ENCODE measurements at places on chromosomes 3 and 15.
A peak's percentile ranks its signal among the peaks of the same experiment; 100 is the strongest.

- DNase-seq = no peak
These were observed 366.4 kb downstream of the EPHB1 start for GRCh38 chr3:135161425-135161824.

- peak; percentile 71 for DNase-seq
These were observed 2.5 kb upstream of the INAFM2 start for GRCh38 chr15:40320931-40321371.

DNA sequence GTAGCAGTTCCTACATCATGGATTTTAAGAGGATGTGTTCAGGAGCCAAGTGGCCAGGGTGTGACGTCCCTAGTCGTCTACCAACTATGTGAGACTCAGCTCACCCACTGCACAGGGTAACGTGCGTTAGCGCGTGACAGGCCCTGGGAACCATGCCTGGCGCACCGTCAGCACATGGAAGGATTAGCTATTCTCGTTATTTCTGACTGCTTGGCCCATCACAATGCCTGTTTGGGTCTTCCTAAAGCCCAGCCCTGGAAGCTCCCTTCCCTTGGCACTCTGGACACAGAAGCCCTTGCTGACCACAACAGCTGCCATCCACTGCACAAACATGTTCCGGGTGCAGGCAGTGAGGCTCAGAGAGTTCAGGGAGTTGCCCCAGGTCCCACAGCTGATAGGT lies 91.0 kb upstream of the RPL32 start:
- DNase-seq = no peak

DNA sequence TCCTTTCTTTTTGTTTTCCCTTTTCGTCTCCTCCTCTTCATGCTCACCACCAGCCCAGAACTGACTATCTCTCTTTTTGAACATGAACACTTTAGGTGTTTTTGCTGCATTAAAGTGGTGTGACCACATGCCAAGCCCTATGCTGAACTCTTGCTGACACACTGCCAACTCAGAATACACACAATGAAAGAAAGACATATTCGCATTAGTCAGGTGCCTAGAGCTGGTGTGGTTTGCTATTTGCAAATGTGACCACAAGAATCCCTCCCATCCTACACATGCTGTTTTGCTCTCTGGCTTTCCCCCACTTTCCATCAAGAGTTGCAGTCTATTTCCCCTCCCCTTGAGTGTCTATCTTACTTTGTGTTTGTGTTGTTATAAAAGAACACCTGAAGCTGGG lies 967.8 kb upstream of the CFAP20DC start:
- no peak for DNase-seq

GRCh38 chr3:106610362-106610959 lies 741.6 kb upstream of the CBLB start:
- no peak for DNase-seq

DNA sequence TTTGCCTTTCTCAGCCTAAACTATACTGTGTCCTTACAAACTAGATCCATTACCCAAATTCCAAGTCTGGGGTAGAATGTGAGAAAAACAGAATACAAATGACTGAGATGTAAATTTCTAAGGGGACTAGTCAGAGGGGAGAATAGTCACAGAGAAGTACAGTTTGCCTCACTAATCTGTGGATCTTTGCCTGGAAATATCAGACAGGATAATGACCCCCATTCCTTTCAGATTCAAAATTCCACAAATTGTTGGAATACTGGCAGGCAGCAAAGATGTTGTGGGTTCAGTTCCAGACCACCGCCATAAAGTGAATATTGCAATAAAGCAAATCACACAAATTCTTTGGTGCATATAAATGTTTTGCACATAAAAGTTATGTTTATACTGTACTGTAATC lies 762.8 kb upstream of the NR2F2 start:
- DNase-seq = no peak

- no peak for DNase-seq
These were observed 49.9 kb downstream of the ASTE1 start for GRCh38 chr3:130976706-130977105.

GRCh38 chr15:71272932-71273331 lies 157.7 kb downstream of the THSD4 start:
- DNase-seq = no peak

- DNase-seq = no peak
These were observed 41.8 kb upstream of the CHRNB4 start for GRCh38 chr15:78682693-78683410.

GRCh38 chr3:110814170-110815007 lies 257.2 kb upstream of the NECTIN3 start:
- DNase-seq = no peak

DNA sequence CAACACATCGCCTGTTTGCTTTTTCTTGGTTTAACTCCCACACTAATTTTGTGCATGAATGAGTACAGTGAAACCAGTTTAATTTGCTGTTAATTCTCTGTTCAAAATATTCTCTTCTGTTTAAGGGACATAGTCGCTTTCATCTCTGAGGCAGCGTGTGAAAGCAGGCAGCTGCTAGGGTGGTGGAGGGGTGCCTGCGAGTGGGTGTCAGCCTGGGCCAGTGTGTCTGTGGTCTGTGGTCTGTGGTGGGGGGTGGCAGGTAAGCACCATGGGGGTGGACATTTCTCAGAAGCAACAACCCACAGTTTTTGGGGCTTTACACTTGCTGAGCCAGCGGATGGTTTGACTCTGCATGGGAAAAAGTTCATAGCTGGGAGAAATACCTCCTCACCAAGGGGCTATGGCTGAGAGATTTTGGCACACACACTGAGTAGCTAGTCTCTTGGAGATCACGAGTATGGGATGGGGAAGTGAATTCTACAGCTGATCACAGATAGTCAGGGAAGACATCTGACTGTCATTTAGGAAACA lies 109.2 kb downstream of the EPHB1 start:
- DNase-seq = peak; percentile 56

DNA sequence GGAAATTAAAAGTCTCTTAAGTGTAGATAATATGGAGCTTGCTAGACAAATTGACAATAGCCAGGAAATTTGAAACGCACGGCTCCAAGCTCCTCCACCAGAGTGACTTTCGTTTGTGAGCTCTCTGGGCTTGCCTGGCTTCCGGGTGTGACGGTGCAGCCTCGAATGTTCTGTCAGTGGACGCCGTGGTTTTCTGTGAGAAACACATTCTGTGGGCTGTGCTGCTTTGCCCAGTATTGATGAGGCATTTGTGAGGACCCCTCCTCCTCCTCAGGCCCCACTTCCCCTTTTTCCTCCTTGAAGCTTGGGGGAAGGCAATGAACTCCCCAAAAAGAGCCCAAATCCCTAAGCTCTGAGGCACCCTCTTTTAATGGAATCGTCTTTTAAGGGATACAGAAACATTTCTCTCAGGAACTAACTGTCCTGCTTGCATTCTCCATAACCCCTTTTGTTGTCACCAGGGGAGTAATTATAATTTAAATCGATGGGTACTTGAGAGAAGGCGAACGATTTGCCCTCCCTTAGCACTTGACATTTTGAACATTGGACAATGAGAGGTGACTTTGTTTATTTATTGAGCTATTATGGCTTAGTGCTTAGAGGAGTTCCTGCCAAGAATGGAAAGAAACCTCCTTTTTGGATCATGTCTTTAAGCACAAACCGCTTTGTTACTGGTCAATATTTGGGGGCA lies 40.8 kb downstream of the POLR2M start:
- DNase-seq = no peak

GRCh38 chr3:193499801-193500485 lies 54.8 kb downstream of the ATP13A4 start:
- no peak for DNase-seq

DNA sequence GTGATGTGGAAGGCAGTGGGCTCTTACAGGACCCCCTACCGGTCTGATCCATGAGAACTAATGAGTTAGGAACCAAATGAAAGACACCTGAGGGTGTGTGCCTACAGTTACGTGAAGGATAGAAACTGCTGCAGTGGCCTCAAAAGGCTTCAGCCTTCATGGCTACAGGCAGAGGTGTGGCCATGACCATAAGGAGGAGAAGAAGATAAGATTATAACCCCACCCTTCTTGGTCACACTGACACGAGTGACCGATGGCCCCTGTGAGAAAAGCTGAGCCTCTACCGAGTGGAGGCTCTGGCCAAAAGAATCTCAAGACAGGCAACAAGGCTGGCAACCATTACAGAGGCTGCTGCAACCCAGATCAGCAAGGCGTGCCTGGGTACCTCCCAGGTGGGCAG lies 6.3 kb downstream of the RFT1 start:
- DNase-seq = no peak

DNA sequence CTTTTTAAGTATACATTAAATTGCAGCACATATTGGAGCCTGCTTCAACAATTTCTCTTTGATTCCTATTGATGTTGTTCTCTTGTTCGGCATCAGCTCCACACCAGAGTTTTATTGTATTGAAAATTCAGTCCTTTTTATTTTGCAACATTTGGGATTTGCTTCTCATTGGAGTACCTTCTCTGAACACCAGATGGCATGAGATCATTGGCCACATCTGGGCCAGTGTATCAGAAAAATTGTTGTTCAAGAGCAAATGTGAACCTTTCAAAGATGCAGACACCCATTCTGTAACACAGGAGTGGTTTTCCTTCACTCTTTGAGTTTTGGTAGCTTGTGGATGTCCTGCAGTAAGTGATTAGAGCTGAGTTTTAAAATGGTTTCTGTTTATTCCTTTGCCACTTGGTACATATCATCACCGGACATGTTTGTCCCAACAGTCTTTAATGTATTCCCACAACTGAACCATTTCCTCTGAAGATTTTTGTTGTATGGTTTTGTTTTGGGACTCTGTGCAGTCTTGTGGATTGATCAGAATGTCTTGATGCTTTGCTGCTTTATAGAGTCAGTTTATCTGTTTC lies 96.1 kb downstream of the MCTP2 start:
- DNase-seq = peak; percentile 4

GRCh38 chr15:100987143-100987542 lies 68.0 kb downstream of the LRRK1 start:
- DNase-seq = no peak

- DNase-seq = no peak
These were observed 175.9 kb downstream of the RPLP1 start for GRCh38 chr15:69628256-69629093.

DNA sequence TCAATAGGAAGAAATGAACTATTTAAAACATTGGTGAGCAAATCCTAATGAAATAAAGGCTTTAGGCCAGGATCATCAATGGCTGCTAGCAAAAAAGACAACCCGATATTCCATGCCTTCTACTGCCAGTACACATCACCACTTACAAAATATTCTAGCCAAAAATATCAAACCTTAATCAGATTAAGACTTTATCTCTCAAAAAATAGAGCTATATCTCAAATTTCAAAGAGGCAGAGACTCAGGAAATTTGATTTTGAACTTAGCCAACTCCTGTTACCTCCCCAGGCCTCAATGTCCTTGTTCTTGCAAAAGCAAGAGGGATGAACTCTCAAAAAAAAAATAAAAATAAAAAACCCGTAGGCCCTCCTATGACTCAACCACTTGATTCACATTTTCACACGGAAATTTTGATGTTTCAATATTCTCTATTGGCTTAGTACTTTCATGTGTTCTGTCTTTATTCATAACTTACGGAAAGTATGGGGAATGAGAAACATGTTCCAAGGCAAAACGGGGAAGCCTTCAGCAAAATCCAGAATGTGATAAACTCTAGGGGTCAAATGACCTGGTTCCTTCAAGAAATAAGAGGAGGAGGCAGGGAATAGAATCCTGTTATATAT lies 273.3 kb upstream of the ZPLD1 start:
- no peak for DNase-seq

DNA sequence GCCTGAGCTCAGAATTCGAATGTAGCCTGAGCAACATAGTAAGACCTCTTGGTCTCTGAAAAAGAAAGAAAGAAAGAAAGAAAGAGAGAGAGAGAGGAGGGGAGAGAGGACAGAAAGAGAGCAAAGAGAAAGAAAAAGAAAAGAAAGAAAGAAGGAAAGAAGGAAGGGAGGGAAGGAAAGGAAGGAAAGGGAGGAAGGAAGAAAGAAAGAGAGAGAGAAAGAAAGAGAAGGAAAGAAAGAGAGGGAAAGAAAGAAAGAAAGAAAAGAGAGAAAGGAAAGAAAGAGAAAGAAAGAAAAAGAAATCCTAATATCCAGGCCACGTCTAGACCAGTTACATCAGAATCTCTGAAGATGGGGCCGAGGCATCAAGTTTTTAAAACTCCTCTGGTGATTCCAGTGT lies 50.7 kb downstream of the PPM1L start:
- no peak for DNase-seq

DNA sequence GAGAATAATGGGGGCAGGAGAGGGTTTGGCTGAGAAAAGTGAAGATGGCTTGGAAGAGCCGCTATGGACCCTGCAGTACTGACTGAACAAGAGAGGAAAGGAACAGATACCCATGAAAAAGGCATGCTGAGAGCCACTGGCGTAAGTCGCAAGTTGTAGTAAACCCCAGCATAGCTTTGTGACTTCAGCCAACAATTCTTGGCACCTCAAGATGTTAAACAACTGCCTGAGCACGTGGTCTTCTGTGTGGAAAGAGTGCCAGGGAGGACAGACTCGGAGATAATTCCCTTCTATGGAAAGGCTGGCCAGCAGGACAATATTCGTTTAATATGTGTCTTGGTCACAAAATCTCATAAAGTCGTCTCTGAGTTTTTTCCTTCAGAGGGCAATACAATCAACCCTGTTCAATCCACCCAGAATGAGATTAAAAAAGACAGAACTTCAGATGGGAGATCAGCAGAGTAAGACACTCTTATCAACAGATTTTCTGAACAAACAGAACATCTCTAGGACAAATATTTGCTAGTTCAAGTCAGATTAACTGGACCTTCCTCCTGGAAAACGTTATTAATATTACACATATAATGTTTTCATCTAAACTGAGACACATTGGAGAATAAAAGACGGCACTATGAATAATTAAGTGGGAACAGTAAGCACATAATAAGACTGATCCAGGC lies 49.2 kb downstream of the NEK10 start:
- peak; percentile 25 for DNase-seq

DNA sequence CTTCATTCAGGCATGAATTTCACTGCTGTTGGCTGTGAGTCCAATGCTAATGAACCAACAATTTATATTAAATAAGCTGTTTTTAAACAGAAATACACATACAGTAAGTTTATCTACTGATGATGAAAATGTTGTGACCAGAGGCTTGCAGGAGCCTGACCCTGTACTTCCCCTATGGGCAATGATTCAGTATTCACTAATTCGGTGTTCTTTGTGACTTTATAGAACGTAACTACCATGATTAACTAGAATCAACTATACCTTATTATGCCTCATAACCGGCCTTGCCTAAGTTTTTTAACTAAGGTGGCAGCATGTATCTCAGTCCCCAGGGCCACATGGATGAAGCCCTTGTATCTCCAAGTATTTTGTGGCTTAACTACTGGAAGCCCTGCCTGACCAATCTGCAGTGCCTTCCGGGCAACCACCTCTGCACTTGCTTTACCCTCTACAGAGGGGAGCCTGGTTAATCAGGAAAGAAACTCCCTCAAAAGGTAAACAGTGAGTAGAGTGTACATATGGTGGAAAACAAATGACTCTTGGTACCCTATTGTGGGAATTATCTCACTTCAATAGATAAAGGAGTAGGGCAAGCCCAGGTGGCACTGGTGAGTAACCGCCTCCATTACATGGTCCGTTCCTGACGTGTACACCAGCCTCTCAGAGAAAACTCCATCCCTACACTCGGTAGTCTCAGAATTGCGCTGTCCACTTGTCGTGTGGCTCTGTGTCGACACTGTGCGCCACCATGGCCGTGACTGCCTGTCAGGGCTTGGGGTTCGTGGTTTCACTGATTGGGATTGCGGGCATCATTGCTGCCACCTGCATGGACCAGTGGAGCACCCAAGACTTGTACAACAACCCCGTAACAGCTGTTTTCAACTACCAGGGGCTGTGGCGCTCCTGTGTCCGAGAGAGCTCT lies 11.6 kb upstream of the CLDN18 start:
- no peak for DNase-seq

- no peak for DNase-seq
These were observed 507.4 kb downstream of the TAFA4 start for GRCh38 chr3:68424796-68425460.

GRCh38 chr3:166190360-166190759 lies 353.1 kb upstream of the BCHE start:
- no peak for DNase-seq
